Midbrain (tissue), 1 donor: ENCODE measurements at places on chromosomes 7 and 10.

- DNase-seq: no peak
Measured at GRCh38 chr7:22849662-22850061, 27.0 kb upstream of the TOMM7 start.

DNA sequence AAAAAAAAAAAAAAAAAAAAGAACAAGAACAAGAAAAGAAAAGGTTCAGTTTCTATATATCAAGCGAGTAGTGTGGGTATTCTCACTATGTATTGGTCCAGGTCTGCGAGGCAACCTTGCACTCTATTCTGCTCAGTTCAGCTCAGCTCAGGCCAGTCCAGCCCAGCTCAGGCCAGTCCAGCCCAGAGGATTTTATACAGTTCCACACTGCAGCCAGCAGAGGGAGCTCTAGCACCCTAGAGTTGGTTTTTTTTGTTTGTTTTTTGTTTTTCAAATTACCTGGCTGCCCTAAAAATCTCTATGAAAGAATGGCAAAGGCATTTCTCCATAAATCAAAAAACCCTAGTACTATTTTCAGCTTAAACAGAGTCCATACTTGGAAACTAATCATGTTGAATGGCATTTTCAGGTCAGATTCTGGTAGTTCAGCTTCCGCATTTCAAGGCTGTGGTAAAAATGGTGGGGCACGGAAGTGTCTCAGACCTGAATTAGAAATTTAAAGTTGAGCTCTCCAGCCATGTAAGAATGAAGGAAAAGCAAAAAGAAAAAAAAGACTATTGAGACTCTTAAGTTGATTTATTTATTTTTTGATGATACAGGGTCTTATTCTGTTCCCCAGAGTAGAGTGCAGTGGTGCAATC lies 55.2 kb upstream of the GSDME start:
- peak; percentile 65 for DNase-seq

GRCh38 chr10:124151466-124152095 lies 58.2 kb upstream of the CHST15 start:
- no peak for DNase-seq

DNA sequence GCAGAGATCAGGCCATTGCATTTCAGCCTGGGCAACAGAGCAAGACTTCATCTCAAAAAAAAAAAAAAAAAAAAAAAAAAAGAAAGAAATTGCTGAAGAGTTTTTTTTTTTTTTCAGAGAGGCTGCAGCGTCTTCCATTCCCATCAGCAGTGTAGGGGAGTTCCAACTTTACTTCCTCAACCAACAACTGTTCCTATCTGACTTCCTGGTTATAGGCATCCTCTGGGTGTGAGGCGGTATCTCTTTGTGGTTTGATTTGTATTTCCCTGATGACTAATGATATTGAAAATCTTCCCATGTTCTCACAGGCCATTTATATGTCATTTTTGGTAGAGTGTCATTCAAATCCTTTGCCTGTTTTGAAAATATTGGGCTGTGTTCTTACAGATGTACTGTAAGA lies 40.2 kb downstream of the PRTFDC1 start:
- DNase-seq: no peak

- no peak for DNase-seq
Measured at GRCh38 chr10:17026686-17027485, 102.7 kb downstream of the CUBN start.

GRCh38 chr7:63073736-63074135 lies 924.9 kb upstream of the ZNF722 start:
- DNase-seq: no peak

DNA sequence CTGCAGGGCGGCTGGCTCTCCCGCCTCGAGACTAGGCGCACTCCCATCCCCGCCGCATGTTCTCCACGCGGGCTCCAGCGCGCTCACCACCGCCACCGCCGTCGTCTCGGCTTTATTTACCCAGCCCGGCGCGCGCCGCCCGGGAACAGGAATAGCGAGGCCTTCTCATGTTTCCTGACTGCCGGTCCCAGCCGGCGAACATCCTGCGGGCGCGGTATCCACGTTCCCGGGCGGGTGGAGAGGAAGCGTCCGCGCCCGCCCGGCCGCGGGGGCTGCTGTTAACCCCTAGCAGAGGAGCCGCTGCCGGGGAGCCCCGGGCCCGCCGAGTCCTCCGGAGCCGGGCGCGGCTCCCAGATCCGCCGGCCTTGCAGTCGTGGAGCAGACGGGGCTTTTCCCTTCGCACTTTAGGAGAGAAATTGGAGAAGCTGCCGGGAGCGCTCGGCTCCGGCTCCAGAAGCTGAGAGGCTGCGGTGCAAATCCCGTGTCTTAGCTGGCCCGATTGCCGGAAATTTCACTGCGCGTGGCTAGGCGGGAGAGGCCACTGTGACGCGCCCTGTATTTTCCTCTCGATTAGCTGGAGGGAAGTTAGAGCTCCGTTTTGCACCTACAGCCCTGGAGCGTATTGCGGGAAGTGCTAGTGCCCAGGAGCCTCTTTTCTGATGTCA lies at the start of gene MKX:
TSS of gene MKX (minus strand) at position 88 of the 665 bp plus-strand sequence. CDS start 2,404 bp downstream, outside the sequence.
- DNase-seq: no peak

GRCh38 chr10:122122493-122122892 lies 133.5 kb downstream of the TACC2 start:
- DNase-seq: no peak

GRCh38 chr10:83555264-83555663 lies 584.0 kb upstream of the GHITM start:
- DNase-seq: no peak

DNA sequence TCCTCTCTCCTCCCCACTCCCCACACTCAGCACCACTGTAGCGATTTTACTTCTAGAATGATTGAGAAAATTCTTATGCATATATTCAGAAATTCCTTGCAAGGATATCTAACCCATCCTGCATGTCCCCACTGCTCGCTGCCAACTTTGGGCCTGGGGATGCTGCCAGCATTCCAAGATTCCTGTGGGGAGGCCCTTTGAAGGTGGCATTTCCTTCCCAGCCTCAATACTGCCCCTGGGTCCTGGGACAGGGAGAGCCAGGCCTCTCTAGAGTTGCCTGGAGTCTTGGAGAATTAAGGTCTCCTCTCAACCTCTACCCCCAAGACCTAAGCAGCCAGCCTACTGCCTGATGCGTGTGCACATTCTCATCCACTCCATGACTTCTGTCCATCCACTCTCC lies 303.5 kb downstream of the NEBL start:
- no peak for DNase-seq

GRCh38 chr10:75211007-75211691 lies 553 bp downstream of the VDAC2 start:
- no peak for DNase-seq

GRCh38 chr7:17940951-17941431 lies 697 bp upstream of the SNX13 start:
- DNase-seq: peak; percentile 60

DNA sequence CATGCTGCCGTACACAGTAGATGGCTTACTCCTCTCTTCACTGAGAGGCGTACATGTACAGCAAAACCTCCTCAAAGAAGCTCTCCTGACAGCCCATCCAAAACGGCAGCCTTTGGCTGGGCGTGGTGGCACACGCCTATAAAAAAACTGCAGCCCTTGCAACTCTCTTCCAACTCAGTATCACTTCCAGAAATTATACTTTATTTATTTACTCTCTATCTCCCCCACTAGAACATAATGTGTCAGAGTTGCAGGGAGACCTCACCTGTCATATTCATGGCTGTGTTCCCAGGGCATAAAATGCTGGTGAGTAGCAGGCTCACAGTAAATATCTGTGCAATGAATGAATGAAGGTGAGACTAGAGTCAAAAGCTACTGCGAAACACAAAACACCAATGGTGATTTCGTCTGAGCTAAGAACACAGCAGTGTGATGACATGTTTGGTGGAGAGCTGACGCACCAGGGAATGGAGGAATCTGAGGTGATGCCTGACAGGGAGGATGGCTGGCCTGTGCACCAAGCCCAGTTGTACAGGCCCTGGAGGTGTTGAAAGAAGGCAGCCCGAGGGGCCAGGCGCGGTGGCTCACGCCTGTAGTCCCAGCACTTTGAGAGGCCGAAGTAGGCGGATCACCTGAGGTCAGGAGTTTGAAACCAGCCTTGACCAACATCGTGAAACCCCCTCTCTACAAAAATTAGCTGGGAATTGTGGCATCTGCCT lies 55.3 kb downstream of the COBL start:
- DNase-seq: no peak

GRCh38 chr10:50216894-50217293 lies 34.4 kb downstream of the ASAH2 start:
- DNase-seq: peak; percentile 3

DNA sequence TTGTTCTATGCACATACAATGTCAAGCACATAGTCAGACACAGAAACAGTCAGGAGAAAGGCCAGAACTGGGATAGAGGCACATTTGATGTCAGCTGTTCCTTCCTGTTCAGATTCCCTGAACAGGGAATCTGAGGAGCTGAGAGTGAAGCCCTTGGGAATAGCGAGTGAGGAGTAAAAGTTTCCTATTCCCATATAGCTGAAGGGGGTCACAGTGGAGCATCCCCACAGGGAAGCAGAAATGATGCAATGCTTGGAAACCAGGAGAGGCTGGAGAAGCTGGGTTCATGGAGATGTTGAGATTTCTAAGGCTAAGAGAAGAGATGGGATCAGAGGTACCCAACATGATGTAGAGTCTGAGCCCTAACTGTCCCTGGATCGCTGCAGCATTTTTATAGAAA lies 11.3 kb upstream of the PRXL2A start:
- no peak for DNase-seq

DNA sequence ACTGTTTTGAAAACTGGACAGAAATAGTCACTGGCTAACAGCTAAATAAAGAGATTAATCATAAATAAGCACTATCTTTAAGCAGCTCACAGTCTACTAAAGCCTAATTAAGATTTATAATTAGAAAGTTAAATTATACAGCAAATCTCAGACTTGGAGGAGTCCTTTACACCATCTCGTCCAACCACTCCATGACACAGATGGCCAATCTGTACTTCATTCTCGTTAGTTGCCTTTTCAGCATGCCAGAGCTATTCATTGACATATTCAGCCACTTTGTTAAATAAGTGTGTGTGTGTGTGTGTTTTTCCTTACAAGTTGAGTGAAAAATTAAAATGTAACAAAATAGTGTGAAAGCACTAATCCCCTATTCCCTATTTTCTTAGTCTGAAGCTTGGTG lies 1066.7 kb downstream of the CNTNAP2 start:
- no peak for DNase-seq

DNA sequence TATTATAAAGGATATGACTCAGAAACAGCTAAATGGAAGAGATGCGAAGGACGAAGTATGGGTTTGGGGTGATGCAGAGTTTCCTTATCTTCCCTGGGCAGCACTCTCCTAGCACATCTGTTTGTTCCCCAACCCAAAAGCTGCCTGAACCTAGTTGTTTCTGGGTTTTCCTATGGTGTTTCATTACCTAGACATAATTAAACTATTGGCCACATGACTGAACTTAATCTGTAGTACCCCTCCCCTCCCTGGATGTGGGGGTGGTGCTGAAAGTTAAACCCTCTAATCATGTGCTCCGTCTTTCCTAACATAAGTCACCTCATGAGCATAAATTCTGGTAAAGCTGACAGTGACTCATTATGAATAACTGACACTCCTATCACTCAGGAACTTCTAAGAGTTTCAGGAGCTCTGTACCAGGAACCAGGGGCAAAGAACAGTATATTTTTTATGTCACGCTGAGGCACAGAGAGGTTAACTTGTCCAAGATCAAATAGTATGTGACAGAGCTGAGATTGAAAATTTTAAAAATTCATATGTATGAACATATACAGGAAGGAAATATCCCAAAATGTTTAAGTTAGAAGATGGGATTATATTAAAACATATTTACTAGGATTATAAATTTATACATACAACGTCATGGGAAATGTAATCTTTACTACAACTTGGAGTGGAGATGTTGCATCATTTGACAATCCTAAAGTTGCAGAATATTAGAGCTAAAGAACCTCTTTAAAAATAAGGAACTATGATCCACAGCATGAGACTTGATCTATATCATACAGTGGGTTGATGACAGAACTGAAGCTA lies 4.8 kb downstream of the STRIP2 start:
- no peak for DNase-seq

DNA sequence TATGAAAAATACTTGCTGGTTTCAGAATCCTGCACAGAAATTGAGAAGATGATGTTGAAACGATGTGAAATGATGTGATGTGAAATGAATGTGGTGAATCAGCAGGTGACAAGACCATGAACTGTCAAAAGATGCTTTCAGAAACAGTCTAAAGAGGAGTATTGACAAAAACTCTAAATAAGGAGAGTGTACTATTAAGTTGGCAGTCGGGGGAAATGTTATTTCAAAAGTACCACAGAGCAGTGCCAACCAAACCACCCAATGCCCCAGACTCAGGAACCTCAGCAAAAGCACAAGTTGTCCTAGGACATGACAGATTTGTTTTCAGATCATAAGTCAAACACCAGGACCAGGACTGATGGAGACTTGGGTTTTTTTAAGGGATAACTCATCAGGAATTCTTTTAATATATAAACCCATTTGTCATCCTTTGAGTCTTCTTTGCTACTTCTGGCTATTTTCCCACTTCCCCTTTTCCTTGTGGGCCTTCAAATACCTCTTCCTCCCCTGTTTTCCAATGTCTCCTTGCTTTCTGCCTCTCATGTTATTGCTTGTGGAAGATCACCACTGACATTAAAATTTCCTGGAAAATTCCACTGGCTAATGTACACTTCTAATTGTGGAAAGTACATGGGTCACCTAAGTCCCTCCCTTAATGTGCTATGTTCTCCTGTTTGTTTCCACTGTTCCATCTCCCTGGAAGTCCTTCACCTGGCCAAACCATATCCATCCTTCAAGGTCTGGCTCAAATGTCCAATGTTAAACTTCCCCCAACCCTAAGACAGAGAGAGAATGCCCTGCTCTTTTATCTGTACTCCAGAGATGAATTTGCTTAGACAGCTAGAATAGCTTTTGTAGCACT lies 10.2 kb upstream of the PPP1R3C start:
- no peak for DNase-seq

DNA sequence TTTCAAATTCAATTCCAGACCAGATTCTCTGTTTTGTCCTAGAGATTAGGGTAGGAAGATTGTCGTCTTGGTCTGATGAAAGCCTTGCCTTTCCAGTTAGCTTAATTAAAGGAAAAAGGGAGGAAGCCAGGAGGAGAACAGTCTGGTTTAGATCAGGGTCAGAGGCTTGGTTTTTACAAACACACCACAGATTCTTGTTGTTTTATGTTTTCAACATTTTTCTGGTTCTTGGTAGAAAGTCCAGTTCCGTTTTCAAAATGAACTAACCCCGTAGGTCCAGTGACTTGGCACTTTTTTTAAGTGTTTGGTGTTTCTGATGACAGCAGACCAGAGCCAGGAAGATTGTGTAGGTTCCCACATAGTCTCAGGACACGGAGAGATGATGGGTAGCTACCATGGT lies 167.1 kb upstream of the INHBA start:
- DNase-seq: no peak

GRCh38 chr10:132748545-132749370 lies 37.2 kb downstream of the NKX6-2 start:
- DNase-seq: no peak

GRCh38 chr10:19483421-19483820 lies 332.8 kb upstream of the PLXDC2 start:
- no peak for DNase-seq
